ENCODE measurements at places on chromosomes 7 and 10.

- DNase-seq = no peak
Measured at GRCh38 chr7:96993980-96994379, 11.4 kb upstream of the DLX6 start.

GRCh38 chr10:24152270-24152669 is 56.7 kb upstream of the KIAA1217 start:
- DNase-seq = no peak

DNA sequence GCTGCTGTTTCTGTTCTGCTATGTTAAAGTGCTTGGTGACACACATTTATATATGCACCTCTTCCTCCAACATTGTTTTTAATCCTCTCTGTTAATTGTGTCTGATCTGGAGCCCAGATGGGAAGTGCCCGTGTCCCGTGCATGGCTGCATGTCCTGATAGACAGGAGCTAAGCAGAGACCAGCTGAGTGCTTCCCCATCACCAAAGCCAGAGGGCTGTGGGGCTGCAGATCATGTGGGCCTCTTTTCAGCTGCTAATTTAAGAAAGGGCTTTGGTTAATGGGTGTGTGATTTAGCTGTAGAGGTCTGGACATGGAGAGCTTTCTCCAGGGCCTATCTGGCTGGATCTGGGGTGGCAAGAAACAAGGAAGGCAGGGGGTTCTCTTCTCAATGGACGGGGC is 96.5 kb upstream of the NPS start:
- no peak for DNase-seq

- no peak for DNase-seq
Measured at GRCh38 chr7:24903559-24903958, 76.4 kb downstream of the OSBPL3 start.

DNA sequence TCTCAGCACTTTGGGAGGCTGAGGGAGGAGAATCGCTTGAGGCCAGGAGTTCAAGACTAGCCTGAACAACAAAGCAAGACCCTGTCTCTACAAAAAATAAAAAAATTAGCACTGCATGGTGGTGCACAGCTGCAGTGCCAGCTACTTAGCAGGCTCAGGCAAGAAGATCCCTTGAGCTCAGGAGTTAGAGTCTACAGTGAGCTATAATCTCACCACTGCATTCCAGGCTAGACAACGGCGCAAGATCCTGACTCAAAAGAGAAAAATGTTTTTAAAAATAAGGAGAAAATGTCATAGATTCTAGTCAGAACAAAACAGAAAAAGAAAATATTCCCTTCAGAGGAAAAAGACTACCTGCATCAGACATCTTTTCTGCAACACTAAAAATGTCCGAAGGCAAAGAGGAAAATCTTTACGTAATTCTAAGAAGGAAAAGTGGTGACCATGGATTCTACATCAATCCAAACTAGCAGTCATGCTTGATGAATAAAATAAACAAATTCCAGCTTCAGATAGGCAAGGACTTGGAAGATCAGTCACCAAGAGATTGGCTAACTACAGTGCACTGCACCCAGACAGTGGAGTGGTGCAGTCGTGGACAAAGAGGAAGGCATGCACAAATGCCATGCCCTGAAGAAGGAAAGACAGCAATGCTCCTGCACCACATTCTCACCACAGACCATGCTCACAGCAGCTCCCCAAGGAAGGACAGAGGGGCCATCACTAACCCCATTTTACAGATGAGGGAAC is 54.3 kb downstream of the ERCC6 start:
- DNase-seq = no peak

- no peak for DNase-seq
Measured at GRCh38 chr10:49089557-49090188, 25.6 kb downstream of the VSTM4 start.

DNA sequence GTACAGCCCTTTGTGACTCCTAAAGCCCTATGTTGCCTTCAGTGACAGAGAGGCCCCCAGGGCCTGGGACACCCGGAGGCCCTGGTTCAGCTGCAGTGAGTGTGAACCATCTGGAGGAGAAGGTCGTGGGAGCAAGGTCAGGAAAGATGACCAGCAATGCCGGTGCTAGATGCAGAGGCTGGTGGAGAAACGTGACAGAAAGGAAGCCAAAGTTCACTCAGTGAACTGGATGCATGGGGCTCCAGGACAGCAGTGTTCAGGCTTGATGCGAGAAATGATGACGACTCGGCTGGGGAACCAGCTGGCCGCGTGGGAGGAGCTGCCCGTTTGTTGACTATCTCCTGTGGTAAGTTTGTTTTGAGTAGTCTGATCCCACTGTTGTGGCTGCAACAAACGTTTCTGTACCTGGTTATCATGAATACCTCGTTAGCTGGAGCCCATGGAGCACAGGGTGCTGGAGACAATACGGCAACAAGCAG is 54.1 kb upstream of the MKRN1 start:
- no peak for DNase-seq

DNA sequence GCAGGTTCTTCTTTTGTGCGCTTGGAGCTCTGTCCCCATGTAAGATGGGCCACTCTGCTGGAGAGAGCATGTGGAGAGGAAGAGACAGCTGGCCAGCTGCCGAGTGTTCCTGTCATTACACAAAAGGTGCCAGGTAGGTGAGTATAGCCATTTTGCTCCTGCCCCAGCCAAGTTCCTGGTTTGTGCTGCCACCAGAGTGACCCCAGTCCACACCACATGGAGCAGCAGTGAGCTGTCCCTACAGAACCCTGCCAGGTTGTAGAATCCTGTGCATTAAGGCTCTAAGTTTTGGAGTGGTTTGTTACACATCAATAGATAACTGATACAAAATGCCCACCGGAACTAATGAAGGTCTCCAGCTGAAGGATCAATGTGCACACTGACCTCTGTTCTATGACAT is 84.6 kb upstream of the GHITM start:
- DNase-seq = no peak

GRCh38 chr7:133053321-133053891 is 28.5 kb downstream of the CHCHD3 start:
- DNase-seq = no peak

DNA sequence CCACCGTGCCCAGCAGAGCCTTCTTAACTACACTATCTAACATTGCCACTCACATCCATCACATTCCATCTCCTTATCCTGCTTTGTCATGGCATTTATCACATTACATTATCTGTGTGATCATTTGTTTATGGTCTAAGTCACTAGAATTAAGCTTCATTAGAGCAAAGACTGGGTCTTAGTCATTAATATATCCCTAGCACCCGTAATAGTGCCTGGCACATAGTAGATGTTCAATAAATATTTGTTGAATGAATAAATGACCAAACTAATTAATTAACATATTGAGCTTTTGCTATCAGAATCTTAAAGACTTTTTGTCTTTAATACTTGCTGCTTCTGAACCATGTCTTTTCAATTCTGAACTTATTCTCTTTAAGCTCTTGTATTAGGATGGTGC is 5.9 kb upstream of the COPG2 start:
- no peak for DNase-seq

DNA sequence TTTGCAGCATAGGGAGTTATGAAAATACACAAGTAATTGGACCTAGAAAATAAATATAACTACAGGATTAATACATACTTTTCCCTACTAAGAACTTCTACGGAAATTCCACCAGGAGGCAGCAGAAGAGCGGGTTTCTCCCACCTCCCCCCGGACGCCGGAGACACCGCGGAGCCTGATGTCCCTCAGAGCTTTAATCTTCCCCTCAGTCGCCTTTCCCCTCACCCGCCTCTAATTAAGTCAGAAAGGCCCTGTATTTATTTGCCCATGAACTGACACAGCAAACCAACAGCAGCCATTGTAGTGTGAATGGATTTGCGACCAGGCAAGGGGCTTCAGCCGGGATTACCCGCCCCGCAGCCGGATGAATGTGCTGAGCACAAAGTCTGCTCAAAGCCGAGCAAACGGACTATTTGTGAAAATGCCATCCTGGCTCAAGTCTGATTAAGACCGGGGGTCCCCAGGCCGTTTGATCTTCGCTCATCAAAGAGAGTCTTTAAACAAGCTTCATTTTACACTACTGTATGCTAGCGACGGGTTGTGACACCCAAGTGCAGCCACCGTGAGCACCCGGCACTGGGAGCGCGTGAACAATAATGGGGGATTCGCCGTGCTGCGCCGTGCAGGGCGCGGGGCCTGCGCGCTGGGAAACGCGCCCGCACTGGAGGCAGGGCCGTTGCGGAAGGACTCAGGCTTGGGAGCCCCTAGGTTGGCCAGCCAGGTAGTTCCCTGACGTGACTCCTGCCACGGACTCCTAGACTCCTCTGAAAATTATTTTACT is 5.6 kb upstream of the DKK1 start:
- peak; percentile 38 for DNase-seq
